ENCODE measurements at places on chromosomes 7 and 10. TPM values are rescaled to one million over a fixed set of nuclear protein-coding genes. Genes with fewer than 3 reads are reported as not detected.

DNA sequence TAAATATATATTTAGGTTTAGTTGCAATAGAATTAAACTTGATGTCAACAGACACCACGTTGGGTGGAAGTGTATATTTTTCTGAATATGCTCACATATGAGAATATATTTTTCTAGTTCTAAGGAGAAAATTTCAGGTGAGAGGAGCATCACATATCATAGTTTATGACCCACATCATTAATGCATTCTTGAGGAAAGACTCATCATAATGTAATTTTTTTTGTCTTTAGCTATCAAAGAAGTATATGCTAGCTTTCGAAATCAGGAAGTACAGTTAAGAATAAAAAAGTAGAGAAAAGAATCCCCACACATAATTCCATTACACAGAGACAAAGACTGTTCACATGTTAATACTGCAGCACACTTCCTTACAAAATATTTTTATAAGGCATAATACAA lies 30.4 kb downstream of the A1CF start:
- no peaks in the 10 kb centered on the region for H3K27me3 ChIP-seq
- no peak overlapping the region for H3K4me3 ChIP-seq

DNA sequence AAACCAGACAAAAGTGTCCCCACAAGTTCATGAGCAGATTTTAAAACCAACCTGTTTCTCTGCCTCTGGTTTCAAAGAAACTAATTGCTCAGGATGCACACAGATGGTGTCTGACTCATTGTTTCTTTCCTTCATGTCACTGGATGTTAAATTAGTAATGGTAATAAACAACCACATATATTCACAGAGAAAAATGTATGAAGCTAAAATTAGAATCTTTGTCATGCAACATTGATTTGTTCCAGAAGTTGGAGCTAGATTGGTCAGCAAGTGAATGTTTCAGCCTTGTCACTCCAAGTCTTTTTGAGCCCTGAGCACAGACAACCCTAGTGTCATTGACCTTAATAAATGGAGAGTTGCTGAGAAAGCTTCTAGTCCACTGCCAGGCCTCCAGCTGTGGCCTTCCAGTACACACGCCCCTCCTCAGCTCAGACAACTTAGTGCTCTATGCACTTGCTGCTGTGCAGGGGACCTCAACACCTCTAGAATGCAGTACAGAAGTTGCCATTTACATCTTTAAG lies 175.9 kb downstream of the CCDC71L start:
- H3K36me3 ChIP-seq, result no peaks in the 10 kb centered on the region
- H3K4me1 ChIP-seq, result no peaks in the 10 kb centered on the region
- H3K4me3 ChIP-seq, result no peak overlapping the region
- H3K27ac ChIP-seq, result peak overlapping the region; percentile 59
- no peaks in the 10 kb centered on the region for H3K27me3 ChIP-seq

DNA sequence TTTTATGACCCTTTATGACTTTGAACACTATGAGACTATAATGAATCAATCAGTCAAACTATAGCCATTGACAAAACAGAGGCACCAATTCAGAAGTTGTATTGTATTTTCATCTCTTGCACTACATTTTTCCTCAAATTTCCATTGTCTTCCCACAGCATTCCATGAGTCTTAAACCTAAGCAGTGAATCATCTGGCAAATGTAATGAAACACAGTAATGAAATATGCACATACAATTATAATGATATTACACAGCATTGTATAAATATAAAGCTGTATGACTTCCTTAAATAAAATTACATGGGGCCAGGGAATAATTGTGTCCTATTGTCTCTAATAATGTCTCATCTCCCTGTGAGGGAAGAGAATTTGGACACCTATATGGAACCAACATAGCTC lies 45.0 kb downstream of the VWDE start:
- no peaks in the 10 kb centered on the region for H3K4me1 ChIP-seq
- no peak for DNase-seq
- no peaks in the 10 kb centered on the region for H3K27me3 ChIP-seq

GRCh38 chr10:69740126-69740525 lies 61.6 kb upstream of the COL13A1 start:
- H3K36me3 ChIP-seq, result no peaks in the 10 kb centered on the region
- no peaks in the 10 kb centered on the region for H3K4me1 ChIP-seq
- DNase-seq, result no peak

- no peaks in the 10 kb centered on the region for H3K4me1 ChIP-seq
- no peak for DNase-seq
- no peaks in the 10 kb centered on the region for H3K27me3 ChIP-seq
- peak overlapping the region; percentile 69 for H3K27ac ChIP-seq
- H3K36me3 ChIP-seq, result no peaks in the 10 kb centered on the region
- no peak overlapping the region for H3K4me3 ChIP-seq
Observed at GRCh38 chr10:124074501-124075109, 18.8 kb downstream of the CHST15 start.

DNA sequence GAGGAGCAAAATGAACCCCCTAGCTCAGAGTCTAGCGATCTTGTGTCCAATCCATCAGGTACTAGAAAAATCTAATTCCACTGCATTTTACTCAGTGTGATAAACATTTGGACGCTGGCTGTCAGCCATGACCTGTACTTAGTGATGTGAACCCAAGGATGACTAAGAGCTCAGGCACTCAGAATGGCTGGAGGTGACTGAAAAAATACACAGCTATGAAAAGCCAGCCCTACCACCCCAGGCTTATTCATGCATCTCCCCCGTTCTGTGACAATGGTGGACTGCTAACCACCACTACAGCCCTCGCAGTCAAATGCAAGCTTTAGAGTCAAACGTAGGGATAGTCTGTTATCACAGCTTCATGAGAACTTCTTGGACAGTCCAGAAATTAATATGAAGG lies 14.9 kb downstream of the AFAP1L2 start:
- no peak overlapping the region for H3K4me3 ChIP-seq
- H3K27ac ChIP-seq, result peak overlapping the region; percentile 69
- H3K4me1 ChIP-seq, result peaks cover 9% of the 10 kb centered on the region
- no peaks in the 10 kb centered on the region for H3K27me3 ChIP-seq

DNA sequence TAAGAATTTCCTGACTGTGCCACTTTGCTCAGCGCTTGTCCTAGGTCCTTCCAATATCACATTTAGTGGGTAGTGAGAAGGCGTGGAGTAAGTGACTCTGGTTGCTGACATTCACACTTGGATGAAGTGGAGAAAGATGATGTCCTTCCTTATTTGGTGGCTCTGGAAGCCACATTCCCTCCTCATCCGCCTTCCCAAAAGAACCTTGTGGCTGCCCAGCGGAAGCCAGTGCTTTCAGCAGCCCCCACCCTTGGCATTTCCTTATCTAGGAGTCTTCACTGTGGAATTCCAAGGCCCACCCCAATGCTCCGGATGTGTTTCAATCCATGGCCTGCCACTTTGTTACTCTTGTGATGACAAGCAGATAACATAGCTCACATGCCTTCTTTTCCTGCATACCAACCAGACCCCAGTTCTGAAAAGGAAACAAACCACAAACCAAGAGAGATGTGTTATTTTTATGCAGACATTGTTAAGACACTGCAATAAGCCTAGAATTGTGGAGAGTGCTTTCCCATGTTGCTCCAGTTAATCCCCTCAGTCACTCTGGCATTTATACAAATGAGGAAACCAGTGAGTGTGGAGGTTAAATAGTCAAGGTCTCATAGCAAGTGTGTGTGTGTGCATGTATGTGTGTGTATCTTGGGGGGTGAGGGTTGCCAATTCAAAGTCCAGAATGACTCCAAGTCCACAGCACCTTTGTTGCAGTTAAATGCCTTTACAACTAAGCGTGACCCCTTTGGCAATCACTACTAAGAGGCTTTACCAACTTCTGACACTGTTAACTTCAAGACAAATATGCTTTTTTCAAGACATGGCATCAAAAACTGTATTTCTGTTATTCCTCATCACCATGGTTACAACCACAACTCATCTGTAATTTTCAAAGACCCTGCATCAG lies 10.3 kb upstream of the ANKRD1 start:
- no peak overlapping the region for H3K4me3 ChIP-seq
- H3K4me1 ChIP-seq, result no peaks in the 10 kb centered on the region
- H3K27ac ChIP-seq, result no peak overlapping the region

- DNase-seq, result no peak
- H3K27ac ChIP-seq, result no peak overlapping the region
- no peak overlapping the region for H3K4me3 ChIP-seq
Observed at GRCh38 chr10:67098461-67098860, 172.6 kb downstream of the LRRTM3 start.

GRCh38 chr10:86063341-86063740 lies 303.3 kb downstream of the GRID1 start:
- DNase-seq, result no peak
- no peak overlapping the region for H3K27ac ChIP-seq

- no peaks in the 10 kb centered on the region for H3K4me1 ChIP-seq
- DNase-seq, result no peak
- H3K4me3 ChIP-seq, result no peak overlapping the region
Observed at GRCh38 chr10:20627946-20628507, 269.1 kb downstream of the NEBL start.

- no peaks in the 10 kb centered on the region for H3K4me1 ChIP-seq
- H3K4me3 ChIP-seq, result no peak overlapping the region
- H3K36me3 ChIP-seq, result no peaks in the 10 kb centered on the region
- DNase-seq, result no peak
Observed at GRCh38 chr10:5168897-5169420, 16.0 kb downstream of the AKR1C8 start.

DNA sequence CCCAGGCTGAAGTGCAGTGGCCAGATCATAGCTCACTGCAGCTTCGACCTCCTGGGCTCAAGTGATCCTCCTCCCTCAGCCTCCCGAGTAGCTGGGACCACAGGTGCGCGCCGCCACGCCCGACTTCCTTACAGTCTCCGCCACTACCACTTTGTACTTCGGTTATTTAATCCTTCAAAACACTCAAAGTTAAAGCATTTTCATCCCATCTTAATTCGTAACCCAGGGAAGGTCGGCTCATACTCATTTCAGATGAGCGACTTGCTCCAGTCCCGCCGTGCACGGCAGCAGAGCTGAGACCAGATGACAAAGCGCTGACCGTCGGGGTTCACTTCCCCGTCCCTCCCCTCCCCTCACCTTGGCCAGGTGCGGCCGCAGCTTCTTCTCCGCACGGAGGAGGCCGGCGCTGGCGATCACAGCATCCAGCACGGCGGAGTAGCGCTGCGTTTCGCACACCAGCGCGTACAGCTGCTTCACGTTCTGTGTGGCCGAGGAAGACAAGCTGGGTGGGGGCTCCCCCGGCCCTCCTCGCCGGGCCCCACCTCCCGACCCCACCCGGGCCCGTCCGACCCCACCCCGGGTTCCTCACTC lies 457 bp downstream of the NSUN5 start:
- H3K36me3 ChIP-seq, result no peaks in the 10 kb centered on the region
- H3K27me3 ChIP-seq, result no peaks in the 10 kb centered on the region
- peak overlapping the region; percentile 57 for H3K27ac ChIP-seq
- no peak for DNase-seq

DNA sequence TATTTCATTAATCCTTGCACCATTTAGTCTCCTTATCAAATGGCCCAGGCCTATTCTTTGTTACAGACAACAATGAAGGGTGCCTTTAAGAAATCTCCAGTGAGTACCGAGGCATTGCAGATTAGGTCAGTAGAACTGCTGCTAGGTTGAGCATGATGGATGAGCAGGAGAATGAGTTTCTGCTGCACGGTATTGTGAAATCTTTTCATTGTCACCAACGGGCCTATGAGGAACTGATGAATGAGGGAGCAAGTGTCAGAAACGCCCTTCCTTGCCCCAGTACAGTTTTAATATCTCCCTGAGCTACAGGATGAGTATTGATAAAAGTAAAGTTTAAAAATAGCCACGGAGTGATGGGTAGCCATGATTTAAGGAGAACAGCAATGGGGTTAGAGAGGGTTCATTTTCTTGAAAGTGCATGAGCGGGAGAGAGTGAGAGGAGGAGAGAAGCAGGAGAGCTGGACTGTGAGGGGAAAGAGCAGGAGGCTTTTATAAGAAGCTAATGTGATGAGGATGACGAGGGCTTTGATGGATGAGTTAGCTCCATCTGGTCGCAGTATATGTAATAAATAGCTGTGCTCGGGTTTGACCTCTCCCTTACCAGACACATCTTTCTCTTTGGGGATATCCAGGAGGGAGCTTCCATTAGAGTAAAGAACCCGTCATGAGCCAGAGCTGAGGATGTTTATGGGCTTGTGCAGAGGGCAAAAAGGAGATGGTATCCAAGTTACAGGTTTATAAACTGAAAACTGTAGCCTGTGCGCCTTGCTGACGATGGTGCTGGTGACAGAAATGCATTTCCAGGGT lies 526.1 kb downstream of the LRMDA start:
- H3K4me3 ChIP-seq, result no peak overlapping the region
- no peaks in the 10 kb centered on the region for H3K4me1 ChIP-seq
- no peak for DNase-seq
- H3K36me3 ChIP-seq, result no peaks in the 10 kb centered on the region
- H3K27ac ChIP-seq, result no peak overlapping the region
- no peaks in the 10 kb centered on the region for H3K27me3 ChIP-seq

- no peaks in the 10 kb centered on the region for H3K36me3 ChIP-seq
- no peaks in the 10 kb centered on the region for H3K27me3 ChIP-seq
- no peaks in the 10 kb centered on the region for H3K4me1 ChIP-seq
- no peak for DNase-seq
- no peak overlapping the region for H3K27ac ChIP-seq
Observed at GRCh38 chr7:99005776-99006175, 127.4 kb downstream of the TRRAP start.

DNA sequence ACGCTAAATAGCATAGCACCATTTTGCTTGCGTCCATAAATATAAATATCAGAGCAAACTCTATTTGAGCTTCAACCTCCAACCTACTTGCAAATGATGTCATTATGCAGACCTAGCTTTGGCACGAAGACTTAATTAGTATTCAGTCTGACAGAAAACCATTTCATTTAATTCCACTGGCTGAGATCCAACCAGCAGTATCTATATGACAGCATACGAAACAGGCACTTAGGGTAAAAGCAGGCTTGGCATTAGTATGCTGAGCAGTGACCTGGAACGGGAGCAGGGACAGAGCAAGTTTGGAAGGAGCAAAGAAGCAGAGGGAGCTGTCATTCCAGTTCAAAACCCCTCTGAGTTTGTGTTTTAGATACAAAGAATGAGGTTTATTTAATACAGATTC lies 312.5 kb upstream of the CHRM2 start:
- H3K27me3 ChIP-seq, result no peaks in the 10 kb centered on the region
- no peak overlapping the region for H3K4me3 ChIP-seq
- DNase-seq, result no peak
- H3K36me3 ChIP-seq, result no peaks in the 10 kb centered on the region
- H3K4me1 ChIP-seq, result no peaks in the 10 kb centered on the region
- H3K27ac ChIP-seq, result no peak overlapping the region

- no peaks in the 10 kb centered on the region for H3K27me3 ChIP-seq
- peak; percentile 82 for DNase-seq
- no peaks in the 10 kb centered on the region for H3K36me3 ChIP-seq
- H3K27ac ChIP-seq, result peak within 1 kb of the TSS; percentile 92
- peak within 1 kb of the TSS; percentile 84 for H3K4me3 ChIP-seq
- H3K4me1 ChIP-seq, result peaks cover 4% of the 10 kb centered on the region
Observed at GRCh38 chr7:148698397-148699023, at the start of gene CUL1. Gene CUL1, plus strand, starts transcription at chr7:148698903. Its CDS starts 31,220 bp downstream, at chr7:148730123.

The PNLIPRP1 gene
- total RNA-seq, result not detected

The INSIG1 gene
- 23.5 TPM for total RNA-seq

The DYNC1I1 gene
- 1.9 TPM for total RNA-seq

The DLG5 gene
- 27.1 TPM for total RNA-seq

The JAZF1 gene
- 27.9 TPM for total RNA-seq

The CH25H gene
- 0.48 TPM for total RNA-seq

The SKAP2 gene
- total RNA-seq, result 7.5 TPM

The GIMAP5 gene
- 22.6 TPM for total RNA-seq

The CALN1 gene
- 2.3 TPM for total RNA-seq

The EEPD1 gene
- total RNA-seq, result 12.3 TPM

The SLC26A3 gene
- 1.0 TPM for total RNA-seq

The PCGF5 gene
- 49.4 TPM for total RNA-seq

The AGBL3 gene
- total RNA-seq, result 1.3 TPM

The MEIG1 gene
- not detected for total RNA-seq

The UBE2D4 gene
- total RNA-seq, result 5.1 TPM

The TRIM50 gene
- 0.21 TPM for total RNA-seq

All from uterus (tissue), 4 donors.